ENCODE measurements at places on chromosomes 1 and 21.

- no peak for DNase-seq
These were observed 22.8 kb downstream of the ERG start for GRCh38 chr21:38475519-38475918.

DNA sequence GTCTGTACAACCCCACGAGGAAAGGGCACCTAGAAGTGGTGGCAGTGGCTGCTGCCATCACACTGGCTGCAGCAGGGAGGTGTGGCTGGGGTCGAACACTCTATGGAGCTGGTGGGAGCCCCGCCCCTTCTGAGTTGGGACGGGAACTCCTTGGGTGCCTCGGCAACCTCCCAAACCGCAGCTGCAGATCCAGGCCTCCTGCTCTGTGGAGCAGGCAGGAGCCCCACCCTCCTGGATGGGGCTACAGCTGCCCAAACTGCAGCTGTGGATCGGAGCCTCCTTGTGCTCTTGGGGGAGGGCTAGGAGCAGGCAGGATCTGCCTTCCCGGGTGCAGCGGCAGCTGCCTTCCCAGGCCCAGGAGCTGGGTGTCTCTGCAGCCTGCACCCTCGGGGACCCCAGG is 38.9 kb upstream of the TARDBP start:
- DNase-seq, result no peak

GRCh38 chr1:30427545-30427944 is 295.8 kb downstream of the MATN1 start:
- no peak for DNase-seq

DNA sequence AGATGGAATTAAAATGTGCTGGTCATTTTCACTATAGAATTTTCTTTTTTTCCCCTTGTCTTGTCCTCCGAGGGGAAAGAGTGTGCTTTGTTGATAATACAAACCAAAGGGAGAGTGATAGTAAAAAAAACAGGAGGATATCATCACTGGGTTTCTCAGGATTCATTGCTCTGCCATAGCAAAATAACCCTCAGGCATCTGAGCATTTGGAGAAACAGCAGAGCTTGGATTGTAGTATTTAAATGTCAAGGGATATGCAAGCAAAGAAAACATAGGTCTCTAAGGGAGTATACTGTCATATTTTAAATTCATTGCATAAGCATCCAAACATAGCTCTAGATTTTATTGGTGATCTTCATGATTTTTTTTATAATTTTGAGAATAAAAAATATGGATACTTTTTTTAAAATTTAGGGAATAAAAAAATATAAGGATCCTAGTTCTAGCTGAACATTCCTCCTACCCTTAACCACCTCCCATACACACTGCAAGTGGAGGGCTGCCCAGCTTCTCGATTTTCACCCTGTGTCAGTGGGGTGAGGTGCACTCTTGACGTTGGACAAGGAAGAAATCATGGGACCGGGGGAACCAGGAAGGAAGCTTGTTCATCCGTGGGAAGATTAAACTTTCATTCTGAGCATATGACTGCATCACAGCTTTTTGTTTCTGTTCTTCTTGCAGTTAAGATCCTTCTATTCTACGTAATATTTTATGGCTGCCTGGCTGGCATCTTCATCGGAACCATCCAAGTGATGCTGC is 4.4 kb downstream of the ATP1B1 start:
- no peak for DNase-seq

DNA sequence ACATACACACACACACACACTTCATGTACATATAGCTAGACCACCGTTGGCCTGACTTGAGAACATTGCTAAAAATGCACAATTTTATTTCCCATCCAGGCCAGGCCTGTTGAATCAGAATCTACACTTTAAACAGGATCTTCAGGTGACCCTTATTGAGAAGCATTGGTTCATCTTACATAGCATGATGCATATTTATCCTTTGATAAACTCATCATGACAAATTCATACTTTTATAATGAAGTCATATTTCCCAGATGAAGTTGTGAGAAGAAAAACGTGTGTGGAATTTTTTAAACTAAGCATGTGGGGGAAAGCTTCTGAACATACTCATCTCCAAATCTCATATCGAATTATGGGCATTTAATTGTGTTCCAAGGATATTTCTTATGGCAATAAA is 877.7 kb downstream of the MRPL39 start:
- DNase-seq, result no peak

DNA sequence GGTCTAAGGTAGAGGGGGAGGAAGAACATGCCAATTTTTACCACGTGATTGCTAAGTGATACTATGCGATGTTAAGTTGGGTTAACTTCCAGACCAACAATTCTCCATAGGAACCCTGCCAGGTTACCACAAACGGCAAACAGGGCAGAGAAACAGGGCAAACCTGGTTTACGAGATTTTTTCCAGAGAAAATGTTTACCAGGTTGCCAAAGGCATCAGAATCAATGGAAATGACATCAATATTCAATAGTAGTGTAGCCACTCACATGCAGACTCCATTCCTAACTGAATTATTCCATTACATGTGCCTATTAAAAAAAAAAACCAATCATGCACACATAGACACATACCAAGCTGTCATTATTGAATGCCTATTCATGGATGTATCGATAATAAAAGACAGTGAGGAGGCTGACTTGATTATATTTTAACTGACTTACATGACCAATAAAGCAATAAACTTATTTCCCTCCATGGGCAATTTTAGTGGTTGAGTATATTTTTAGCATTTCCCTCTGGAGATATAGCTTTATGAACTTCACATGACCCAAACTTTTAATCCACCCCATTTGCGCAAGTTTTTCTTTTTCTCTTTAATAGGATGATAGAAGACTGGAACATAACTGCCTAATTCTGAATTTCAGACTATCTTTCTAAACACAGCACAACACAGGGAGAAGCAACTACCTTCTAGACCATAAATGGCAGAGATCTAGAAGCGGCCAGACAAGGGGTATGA is 40.5 kb upstream of the KCNE1 start:
- no peak for DNase-seq

DNA sequence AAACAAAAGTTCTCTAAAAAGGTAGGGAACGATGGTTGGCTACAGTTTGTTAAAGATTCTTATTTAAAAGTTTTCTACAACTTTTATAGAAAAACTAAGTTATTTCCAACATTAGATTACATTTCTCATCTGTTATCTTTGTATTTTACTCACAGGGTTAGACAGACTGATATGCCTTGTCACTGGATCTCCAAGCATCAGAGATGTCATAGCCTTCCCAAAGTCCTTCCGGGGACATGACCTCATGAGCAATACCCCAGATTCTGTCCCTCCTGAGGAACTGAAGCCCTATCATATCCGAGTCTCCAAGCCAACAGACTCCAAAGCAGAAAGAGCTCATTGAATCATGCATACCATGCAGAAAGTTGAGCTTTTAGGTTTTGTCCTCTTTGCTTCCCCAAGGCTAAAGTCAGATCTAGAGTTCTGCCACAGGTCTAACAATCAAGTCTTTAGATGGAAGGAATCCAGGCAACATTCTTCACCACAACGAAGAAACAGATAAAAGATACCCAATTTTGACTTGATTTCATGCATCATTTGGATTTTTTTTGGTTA is 10.3 kb downstream of the GAS5 start:
- DNase-seq, result no peak

- no peak for DNase-seq
These were observed 104.2 kb downstream of the ATP5PO start for GRCh38 chr21:33811167-33812010.

- no peak for DNase-seq
These were observed 478.5 kb upstream of the DEPDC1 start for GRCh38 chr1:68975212-68975933.

DNA sequence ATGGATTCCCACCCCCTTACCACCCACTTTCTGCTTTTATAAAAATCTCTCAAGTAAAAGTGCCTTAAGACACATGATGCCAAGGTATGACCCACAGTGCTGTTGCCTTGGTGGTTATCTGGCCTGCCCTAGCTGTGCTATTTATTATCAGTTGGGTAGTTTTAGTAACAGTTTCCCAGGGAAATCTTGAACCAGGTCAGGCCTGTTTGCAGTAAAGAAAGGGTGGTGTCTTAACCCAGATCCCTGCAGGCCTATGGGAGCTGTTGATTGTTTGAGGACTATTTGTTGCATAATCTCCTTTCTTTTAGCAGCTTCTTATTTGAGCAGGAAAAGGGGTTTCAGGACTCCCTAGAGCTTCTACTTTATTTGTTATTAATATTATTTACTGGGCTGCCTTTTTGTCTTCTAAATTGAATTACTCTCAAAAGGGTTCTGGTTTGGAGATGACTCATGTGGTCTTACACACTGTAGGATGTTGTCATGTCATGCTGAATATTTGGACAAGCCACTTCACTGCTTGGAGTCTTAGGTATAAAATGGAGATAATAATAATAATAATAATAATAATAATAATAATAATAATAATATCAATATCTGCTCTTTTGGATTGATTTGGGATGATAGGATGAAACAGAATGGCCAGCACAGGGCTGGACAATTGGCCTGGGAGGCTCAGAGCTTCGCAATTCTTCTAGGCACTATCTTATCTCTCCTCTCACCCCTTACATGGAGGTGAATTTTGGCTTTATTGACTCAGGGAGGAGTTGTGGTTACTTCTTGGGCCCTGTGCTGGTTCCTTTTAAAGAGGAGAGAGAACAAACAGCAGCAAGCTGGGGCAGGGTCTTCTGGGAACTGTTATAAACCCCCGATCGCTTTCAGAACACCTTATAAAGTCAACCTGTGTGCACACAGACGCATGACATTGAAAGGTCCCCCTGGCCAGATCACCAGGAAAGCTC is 252.1 kb downstream of the PRDM2 start:
- DNase-seq, result no peak

GRCh38 chr1:74953622-74954021 is 180.6 kb upstream of the LHX8 start:
- DNase-seq, result no peak

DNA sequence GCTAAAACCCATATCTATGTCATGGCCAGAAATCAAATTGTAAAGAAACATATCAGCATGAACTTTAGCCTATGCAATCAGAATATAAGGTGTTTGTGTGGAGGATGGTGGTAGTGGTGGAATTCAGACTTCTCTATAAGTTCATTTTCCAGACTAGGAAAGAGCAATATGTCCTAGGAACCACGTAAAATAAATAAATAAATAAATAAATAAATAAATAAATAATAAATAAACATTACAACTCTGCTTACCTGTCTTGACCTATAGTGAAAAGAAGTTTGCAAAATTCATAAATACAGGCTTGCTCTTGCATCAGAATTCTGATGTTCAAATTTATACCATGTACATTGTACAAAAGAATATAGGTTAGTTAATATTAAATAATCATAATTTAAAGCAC is 1382.6 kb upstream of the ADGRL2 start:
- no peak for DNase-seq

- DNase-seq, result no peak
These were observed 54.9 kb downstream of the KCNK1 start for GRCh38 chr1:233668725-233669294.

- DNase-seq, result peak; percentile 63
These were observed 143.0 kb downstream of the ELAVL4 start for GRCh38 chr1:50251702-50252101.

DNA sequence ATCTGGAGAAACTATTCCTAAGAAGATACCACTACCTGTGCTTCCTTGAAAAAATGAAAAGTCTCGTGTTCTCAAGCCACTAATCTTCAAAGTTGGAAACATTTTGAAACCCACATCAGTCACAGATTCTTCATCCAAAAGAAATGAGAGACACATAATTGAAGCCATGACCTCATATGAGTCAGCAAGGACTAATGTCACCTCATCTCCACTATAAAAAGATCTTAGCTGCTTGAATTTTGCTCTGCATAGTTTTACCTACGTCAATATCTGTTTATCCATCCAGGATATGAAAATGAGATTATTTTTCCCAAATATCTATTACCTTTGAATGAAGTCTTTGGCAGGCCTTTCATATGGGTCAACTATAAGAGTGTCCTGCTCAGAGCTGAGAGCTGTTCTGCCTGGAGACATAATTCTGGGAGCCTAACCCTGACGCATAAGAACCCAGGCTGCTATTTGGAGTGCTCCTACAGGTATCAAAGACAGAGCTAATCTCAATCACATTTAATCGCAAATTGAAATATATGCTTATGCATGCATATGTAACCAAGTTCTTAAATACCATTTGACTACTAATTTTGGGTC is 312.5 kb upstream of the PKN2 start:
- no peak for DNase-seq

GRCh38 chr1:178434899-178435435 is 61.8 kb downstream of the CLEC20A start:
- DNase-seq, result no peak

DNA sequence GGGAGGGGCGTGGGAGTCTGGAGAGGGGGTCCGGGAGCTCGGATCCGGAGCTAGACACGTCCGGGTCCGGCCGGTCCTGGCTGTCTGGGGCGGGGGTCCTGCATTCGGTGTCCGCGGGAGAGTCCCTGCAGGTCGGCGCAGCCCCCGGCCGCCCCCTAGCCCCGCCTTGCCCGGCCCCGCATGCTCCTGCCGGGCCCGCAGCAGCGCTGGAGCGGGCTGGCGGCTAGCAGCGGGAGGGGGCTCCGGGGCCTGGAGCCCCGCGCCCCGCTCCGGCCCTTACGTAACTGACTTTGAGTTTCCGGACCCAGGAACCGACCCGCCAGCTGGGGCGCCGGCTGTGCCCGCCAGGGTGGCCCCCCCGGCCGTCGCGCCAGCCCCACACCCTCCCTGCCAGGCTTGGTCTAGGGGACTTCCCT is 26.9 kb upstream of the EPB41 start:
- DNase-seq, result no peak

DNA sequence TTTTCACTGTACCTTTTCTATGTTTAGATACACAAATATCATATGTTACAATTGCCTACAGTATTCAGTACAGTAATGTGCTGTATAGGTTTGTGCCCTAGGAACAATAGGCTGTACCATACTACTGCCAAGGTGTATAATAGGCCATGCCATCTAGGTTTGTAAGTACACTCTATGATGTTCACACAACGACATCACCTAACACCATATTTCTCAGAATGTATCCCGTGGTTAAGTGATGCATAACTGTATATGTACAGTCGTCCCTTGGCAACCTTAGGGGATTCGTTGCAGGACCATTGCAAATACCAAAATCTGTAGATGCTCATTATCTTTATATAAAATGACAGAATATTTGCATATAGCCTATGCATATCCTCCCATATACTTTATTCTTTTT is 5.8 kb upstream of the SSR2 start:
- DNase-seq, result no peak

DNA sequence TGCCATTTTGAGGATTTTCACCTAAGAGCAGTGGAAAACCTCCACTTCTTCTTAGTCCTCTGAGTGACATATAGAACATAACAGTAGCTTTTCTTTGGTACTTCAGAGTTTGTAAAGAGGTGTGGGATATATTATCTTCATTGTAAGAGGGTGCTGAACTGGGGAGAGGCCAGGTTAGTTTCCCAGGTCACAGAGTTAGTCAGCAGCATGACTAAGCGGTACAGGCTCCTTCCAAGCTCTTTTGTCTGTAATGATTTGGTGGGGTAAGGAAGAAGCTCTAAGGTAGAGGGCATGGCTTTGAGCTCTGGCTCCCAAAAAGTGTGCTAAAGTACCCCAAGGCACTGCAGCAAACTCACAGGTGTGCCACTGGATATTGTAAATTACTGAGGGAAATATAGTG is 325.0 kb upstream of the PLXNA2 start:
- DNase-seq, result no peak

- peak; percentile 2 for DNase-seq
These were observed 332 bp downstream of the KCNJ6 start for GRCh38 chr21:37915941-37916309.

- DNase-seq, result no peak
These were observed 11.5 kb downstream of the RO60 start for GRCh38 chr1:193070942-193071341.

- no peak for DNase-seq
These were observed 91.4 kb downstream of the OBSCN start for GRCh38 chr1:228299211-228299610.

Data from NCI-H2081 treated with DMSO at 0.1 percent for 48 hours (cell line).